NCI-H2107 (cell line): ENCODE measurements at places on chromosomes 13 and 19.
A peak's percentile ranks its signal among the peaks of the same experiment; 100 is the strongest.

DNA sequence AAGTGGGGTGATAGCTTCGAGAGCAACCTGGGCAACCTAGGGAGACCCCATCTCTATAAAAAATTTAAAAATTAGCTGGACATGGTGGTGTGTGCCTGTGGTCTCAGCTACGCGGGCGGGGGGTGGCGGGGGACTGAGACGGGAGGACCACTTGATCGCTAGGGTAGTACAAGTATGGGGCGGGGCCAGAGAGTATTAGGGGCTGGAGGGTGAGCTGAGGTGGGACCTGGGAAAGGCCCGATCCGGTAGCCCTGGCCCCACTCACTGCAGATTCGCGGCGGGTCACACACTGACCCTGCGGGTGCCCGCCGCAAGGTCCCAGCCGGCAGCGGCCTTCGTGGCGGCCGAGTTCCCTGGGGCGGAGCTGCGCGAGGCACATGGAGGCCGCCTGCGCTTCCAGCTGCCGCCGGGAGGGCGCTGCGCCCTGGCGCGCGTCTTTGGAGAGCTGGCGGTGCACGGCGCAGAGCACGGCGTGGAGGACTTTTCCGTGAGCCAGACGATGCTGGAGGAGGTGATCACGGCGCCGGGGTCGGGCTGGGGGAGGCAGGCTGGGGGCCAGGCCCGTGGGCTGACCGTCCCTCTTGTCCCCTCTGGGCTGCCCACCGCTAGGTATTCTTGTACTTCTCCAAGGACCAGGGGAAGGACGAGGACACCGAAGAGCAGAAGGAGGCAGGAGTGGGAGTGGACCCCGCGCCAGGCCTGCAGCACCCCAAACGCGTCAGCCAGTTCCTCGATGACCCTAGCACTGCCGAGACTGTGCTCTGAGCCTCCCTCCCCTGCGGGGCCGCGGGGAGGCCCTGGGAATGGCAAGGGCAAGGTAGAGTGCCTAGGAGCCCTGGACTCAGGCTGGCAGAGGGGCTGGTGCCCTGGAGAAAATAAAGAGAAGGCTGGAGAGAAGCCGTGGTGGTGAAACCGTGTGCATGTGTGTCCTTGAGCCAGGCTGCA, 2.0 kb upstream of the ARHGAP45 start:
- DNase-seq, result no peak

- no peak for DNase-seq
These were observed 3.3 kb downstream of the CYP4F8 start for GRCh38 chr19:15618321-15618720.

DNA sequence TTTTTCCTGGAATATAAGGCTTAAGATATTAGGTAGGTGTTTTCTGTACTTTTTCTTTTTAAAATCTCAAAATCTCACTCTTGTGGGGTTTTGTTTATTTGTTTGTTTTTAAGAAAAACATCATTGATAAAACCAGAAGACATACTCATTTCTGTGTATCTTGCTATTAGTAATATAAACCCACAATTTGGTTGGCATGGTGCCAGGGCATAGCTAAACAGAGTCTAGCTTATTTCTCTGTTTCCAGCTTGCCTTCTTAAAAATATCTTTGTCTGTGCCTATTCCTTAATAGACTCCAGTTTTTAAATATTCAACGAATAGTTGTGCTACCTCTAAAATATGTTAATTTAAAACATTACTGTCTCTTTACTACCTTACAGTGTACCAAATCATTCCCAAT, 1121.9 kb upstream of the PCDH20 start:
- DNase-seq, result no peak

DNA sequence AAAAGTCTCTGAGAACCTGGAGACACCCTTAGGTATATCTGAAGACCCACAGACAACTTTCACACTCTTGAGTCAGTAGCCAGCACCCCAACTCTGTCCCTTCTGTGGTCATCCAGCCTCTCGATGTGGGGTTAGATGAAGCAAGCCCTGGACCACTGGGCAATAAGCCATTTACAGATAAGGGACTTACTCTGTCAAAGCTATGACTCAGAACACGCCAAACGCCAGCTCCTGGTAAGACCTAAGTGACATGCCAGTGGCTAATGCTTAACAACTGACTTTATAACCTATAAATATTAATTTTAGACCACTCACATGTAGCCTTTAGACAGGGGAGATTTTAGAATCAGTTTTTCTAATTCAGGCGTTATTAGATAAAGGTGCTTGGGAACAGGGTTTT, 85.7 kb downstream of the SHISA2 start:
- no peak for DNase-seq

GRCh38 chr13:113820813-113821651, 42.8 kb downstream of the GAS6 start:
- DNase-seq, result peak; percentile 58

DNA sequence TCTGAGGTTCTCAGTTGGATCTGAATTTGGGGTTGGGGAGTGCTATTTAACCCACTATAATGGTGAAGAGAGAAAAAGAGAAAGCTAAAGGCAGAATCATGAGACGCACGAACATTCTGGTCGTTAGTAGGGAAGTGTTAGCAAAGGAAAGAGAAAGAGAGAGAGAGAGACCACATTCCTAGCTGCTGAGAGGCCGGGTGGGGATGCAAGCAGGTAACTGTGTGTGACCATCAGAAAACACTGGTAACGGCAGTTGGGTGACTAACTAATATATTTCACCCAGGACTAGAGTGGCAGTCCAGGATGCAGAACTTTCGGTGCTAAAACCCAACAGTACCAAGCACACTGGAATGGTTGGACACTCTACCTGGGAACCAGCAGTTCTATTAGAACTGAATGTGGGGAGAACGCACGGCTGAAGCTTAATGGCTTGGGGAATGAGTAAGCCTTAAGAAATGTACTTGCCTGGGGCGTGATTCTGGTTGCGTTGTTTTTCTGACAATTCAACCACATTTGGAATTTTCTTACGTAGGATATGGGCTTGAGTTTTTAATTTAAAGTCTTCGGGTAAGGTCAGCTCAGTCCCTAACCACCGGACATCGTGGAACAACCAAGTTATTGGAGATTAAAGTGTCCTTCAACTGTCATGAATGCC, 130.2 kb downstream of the DNAJC15 start:
- no peak for DNase-seq

- DNase-seq, result no peak
These were observed 105.3 kb downstream of the SPACA7 start for GRCh38 chr13:112481458-112481857.

- no peak for DNase-seq
These were observed 37.5 kb downstream of the RFC3 start for GRCh38 chr13:33855371-33855895.

DNA sequence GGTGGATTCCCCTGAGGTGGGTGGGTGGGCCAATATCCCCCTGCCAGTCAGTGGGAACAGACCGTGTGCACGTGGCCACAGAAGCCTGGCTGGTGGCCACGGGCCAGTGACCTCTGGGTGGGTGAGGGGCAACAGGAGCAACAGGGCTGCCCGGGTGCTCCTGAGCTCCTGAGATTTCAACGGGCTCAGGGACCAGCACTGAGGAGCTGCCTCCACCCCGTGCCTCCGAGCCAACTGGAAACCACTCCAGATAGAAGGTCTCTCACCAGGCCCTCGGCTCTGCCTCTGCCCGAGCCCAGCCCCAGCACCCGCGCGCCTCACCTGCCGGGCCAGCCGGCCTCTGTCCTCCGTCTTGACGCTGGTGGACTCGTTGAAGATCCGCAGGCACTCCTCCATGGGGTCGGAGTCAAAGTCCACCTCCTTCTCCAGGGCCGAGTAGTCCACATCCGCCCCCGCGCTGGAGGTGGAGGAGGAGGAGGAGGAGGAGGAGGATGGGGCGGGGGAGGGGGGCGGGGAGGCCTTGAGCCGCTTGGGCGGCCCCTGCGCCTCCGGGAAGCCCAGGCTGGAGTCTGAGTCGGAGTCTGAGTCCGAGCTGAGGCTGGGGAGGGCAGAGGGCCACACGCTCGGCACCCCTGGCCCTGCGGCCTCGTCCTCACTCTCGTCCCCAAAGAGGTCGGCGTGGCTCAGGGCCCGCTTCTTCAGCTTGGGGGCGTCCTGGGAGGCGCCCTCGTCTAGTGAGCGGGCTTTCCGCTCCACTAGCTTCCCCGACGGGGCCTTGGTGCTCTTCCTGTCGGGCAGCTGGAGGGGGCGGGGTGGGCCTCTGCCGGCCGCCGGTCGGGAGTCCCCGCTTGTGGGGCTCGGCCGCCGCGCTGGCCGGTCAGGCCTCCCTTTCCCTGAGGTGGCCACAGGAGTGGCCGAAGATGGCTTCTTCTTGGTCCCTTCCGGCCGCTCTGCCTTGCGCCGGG, 14.8 kb upstream of the ATP8B3 start:
- no peak for DNase-seq

- DNase-seq, result no peak
These were observed 75.4 kb downstream of the PDS5B start for GRCh38 chr13:32661685-32662084.

GRCh38 chr19:18775586-18776287, 15.4 kb downstream of the COMP start:
- DNase-seq, result no peak

DNA sequence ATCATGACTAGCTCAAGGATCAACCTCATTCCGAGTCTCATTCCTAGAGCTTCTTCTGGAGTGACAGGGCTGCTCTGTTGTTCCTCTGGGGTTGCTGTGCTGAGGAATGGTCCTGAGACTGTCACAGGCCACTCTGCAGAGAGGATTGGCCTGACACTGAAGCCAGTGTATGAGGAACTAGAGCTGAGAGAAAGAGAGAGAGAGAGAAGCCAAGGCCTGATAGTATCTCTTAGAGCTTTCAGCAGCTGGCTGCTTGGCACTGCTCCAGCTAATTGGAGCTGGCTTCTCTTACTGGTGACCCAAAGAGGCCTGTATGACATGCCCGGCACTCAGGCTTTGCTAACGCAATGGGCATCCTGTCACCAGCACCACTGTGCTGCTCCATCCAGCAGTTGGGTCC, 73.4 kb upstream of the FLT1 start:
- DNase-seq, result no peak

- DNase-seq, result no peak
These were observed 115.8 kb downstream of the NUFIP1 start for GRCh38 chr13:44873461-44873860.

GRCh38 chr19:6038634-6039405, 60.9 kb upstream of the RANBP3 start:
- no peak for DNase-seq

DNA sequence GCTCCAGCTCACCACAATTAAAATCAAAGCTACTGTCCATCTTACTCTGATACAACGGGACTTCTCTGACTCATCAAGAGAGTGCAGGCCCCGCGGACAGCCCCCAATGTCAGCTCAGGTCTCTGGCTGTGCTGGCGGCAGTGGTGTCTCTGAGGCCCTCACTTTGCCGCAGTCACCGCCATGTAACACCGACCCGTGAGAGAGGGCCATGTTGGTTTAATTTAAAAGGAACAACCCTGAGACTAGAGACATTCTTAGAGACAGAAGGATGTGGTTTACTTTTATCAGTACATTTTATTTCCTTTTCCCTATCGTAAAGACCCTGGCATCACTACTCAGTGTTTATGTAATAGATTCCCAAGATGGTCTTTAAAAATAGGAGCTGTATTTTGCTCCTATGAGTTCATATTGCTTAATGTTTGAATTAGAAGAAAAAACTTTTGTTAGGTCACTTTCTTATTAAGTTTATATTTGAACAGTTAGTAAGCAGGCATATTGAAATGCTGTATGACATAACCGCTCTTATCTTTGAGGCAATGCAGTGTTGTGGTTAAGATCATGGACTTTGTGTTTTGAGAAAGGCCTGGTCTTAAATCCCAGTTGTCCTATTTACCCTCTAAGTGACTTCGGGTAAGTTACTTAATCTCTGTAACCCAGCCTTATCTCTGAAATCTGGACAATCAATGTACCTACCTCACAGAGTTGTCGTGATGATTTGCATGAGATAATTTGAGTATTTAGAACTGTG, 23.4 kb downstream of the DGKH start:
- no peak for DNase-seq

DNA sequence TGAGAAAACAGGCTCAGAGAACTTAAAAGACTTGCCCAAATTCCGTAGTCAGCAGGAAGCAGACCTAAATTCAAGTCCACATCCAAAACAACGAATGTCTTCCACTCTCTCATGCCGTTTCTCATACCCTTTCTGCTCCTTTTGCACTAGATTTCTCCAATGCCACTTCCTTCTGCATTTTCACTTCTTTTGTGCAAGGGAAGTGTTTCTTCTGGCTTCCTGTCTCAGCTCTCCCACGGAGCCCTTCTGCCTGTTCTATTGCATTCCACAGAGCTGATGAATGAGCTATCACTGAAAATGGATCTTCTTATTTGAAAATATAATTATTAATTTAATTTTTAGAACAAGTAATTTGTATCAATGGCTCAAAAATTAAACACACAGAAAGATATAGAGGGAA, 56.1 kb upstream of the STK24 start:
- no peak for DNase-seq

DNA sequence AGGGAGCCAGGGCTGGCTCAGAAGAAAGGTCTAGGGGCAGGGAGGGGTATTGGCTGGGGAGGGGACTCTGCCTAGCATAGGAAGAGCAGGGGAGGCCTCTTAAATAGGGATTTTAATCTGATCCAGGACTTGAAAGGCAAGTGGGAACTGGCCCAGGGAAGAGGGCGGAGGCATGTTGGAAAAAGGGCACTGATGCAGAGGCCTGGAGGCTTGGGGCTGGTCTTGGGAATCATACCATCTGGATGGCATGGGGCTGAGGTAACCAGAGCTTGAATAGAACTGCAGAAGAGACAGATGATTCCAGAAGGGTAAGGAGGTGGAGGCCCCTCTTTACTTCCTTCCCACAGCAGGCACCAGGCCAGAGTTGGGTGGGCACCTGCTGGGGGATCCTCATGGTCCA, 29.1 kb downstream of the CERS4 start:
- no peak for DNase-seq

GRCh38 chr13:94324767-94325540, 154.5 kb downstream of the DCT start:
- no peak for DNase-seq

DNA sequence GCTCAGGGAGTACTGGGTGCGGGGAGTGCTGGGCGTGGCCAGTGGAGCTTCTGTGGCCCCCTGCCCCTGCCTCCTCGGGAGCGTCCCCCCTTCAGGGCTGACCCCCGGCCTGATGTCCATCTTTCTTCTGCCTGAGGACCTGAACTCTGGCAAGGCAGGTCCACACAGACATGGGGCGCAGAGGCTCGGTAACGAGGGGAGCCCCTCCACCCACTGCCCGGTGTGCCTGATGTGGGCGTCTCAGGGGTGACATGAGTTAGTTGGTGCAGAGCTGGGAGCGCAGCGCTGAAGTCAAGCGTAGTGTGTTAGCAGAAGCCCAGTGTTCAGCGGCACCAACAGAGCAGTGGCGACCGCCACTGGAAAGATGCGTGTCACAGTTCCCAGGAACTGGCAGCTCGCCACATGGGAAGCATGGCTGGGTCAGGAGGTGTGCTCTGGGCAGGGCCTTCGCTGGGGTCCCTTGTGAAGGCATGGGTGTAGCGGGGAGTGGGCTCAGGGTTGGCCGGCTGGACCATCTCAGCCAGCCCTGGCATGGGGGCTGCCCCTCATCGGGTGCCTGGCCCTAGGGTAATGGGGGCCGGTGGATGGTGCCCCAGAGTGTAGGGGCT, 11.5 kb downstream of the THOP1 start:
- no peak for DNase-seq
